ENCODE measurements at places on chromosomes 13 and 19.

DNA sequence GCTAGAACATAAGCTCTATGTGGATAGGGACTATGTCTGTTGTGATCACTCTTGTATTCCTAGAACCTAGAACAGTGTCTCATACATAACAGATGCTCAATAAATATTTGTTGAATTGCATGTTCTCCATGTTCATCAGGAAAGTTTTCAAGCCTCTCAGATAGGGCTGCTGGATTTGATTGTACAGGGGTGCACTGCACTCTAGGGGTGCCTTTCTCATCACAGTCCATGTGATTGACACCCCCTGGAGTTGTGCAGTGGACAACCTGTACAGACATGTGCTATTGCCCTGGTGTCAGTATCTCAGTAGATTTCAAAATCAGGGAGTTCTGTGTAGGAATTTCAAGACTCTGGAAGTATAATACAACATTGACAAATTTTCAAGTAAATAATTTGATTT, 58.9 kb downstream of the MBNL2 start:
- DNase-seq = no peak

DNA sequence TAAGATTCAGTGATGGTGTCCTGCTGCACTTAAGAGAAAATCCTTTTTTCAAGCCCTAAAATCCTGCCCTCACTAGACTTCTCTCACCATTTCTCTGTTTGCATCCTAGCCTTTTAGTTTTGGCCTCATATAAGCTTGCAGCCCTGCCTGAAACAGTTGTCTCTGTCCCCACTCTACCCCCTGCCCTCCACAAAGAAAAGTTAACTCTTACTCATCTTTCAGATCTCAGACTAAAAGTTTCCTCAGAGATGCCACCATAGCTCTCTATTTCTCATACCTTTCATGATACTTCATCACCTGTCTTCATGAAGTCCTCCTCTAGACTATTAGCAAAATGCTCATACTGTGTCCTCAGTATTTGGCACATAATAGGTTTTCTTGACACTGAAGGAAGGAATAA, 33.1 kb downstream of the ITM2B start:
- no peak for DNase-seq

GRCh38 chr13:80584306-80584705, 243.4 kb upstream of the SPRY2 start:
- no peak for DNase-seq

- DNase-seq = peak; percentile 99
Observed at GRCh38 chr19:54209811-54210494, 9.3 kb downstream of the RPS9 start.

DNA sequence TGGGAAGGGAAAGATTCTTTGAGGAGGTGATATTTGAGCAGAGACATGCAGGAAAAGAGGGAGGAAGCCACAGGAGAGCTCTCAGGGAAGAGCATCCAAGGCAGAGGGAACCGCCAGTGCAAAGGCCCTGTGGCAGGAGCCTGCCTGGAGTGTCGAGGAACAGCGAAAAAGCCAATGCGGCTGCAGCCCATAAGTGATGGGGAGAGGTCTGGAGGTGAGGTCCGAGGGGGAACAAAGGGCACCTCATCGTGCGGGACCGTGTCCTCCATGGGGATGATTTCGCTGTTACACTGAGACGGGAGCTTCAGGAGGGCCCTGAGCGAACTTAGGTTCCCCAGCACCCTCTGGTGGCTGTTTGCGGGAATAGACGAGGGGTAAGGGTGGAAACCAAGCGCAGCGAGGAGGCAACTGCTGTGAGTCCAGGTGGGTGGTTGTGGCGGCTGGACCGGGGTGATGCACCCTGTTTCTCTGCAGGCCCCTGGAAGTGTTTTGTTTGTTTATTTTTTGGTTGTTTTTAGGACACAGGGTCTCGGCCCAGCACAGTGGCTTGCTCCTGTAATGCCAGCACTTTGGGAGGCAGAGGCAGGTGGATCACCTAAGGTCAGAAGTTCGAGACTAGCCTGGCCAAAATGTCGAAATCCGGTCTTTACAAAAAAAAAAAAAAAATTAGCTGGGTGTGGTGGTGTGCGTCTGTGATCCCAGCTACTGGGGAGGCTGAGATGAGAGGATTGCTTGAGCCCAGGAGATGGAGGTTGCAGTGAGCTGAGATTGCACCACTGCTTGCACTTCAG, 5.9 kb upstream of the EHD2 start:
- DNase-seq = peak; percentile 67

GRCh38 chr13:114177245-114178010, 1.6 kb upstream of the CFAP97D2 start:
- no peak for DNase-seq

- DNase-seq = no peak
Observed at GRCh38 chr19:407511-408440, 1.2 kb downstream of the C2CD4C start.

DNA sequence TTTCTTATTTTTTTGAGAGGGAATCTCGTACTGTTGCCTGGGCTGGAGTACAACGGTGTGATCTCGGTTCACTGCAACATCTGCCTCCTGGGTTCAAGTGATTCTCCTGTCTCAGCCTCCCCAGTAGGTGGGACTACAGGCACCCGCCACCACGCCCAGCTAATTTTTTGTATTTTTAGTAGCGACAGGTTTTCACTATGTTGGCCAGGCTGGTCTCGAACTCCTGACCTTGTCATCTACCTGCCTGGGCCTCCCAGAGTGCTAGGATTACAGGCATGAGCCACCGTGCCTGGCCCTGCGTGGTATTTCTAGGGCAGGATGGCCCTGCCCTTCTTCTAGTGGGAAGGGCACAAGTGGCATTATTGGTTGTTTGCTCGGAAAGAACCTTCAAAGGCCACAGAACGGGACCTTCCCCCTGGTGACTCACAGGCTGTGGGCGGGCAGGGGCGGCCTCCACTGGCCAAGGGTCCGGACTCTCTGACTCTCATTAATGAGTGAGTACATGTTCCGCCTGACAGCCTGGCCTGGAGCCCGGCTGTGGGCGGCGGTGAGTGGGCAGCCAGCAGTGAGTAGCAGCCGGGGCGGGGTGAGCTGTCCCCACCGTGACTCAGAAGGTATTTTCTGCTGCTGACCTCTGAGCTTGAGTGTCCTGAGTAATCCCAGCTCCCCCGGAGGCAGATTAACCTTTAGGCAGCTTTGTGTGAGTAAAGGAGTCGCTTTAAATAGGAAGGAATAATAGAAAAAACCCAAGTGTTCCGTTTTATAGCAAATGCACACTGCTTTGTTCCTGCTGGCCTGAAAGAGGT, 5.1 kb downstream of the DOT1L start:
- DNase-seq = peak; percentile 99

- DNase-seq = no peak
Observed at GRCh38 chr19:2083174-2083854, 12.8 kb downstream of the MOB3A start.

DNA sequence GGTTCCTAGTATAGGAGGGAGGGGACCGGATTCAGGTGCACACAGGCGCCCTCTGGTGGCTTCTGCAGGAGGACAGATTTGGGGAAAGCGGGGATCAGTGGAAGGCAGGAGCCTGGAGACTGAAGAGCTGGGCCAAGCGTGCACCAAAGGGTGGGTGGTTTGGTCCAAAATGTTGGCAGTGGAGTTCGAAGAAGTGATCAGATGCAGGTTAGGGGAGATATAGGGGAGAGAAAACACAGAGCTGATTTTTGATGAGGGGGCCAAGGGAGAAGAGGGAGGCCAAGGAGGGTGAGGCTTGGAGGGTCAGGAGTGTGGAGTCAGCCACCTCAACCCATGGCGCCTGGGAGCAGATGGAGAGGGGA, 6.8 kb upstream of the CARM1 start:
- DNase-seq = peak; percentile 54

DNA sequence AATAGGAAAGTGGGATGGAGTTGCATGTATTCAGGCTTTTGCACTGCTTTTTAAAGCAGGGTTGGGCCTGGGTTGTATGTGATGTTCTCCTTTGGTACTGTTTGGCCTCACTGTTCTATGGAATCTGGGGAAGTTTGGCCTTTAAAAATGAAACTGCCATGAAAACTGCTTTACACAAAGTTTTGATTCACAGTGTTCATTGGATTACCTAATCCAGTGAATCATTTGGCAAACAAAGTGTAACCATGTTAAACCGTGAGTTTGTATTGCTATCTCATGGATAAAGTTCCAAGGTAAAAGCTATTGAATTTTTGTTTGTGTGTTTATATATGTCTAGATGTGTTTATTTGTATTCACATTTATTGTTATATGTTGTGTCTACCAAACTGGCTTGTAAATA, 1658.6 kb downstream of the OLFM4 start:
- DNase-seq = no peak

DNA sequence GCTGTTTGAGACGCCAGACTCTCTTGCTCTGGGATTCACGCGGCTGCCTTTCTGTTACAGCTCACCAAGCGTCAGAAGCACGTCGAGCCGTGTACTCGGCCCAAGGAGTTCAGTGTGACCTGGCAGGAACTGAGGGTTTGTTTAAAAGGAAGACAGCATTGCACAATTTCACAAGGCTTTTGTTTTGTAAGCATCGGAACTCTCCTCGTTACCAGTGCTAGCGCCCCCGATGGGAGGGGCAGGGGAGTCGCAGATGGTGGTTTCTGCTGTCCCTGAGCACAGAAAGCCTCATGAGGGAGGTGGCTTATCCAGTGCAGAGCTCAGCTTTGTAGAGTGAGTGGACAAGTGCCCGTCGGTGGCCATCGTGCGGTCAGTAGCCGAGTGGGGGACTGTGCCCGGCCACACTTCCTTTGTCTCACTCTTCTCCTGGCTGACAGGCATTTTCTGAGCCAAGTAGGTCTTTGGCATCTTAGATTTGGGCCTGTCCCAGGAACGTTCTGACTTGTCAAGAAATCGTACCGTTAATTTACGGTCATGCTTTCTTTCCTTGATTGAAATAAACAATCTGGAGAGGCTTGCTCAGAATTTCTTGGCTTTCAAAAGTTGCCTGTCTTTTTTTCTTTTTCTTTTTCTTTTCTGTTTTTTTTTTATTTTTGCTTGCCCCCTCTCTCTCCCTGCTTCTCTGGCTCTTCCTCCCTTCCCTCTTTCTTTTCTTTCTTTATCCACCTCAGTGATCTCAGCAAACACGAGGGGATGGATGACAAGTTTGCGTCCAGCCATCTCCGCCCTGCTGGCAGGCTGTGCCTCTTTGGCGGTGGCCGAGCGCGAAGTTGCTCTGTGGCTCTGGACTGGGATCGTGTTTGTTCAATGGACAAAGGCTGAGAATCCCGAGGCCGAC, 7.7 kb downstream of the KDM4B start:
- peak; percentile 98 for DNase-seq

GRCh38 chr13:74073274-74073673, 60.9 kb downstream of the KLF12 start:
- DNase-seq = no peak

DNA sequence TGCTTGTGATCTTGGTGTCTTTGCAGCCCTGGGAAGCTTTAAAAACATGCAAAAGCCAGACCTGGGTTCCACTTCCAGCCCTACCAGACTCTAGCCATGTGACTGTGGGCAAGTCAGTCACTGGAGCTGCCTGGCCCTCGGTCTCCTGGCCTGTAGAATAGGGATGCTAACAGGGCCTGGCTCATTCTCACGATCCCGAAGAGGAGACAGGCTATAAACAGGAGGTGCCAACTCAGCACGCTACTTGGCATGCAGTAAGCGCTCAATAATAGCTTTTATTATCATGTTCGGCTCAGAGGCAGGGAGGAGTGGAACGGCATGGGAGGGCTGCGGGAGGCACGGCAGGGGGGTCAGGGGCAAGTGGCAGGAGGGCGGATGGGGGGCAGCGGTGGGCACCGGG, 1.7 kb downstream of the CTXN1 start:
- no peak for DNase-seq

DNA sequence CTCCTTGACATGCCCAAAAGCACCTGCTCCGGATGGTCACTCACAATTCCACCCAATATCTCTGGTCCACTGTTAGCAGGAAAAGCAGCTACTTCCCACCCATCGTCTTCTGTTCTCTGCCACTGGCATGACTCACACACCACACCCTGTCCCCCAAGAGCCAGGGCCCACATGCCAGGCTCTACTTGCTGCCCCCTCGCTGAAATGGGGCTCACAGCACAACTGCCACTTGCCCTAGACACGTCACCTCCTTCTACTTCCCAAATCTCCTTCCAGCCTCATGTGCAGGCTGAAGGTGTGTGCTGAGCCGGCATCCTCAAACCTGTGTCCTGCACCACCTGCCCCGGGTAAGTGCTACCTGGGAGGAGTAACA, 65.0 kb downstream of the TBC1D4 start:
- no peak for DNase-seq

GRCh38 chr19:40305403-40305802, 20.3 kb upstream of the AKT2 start:
- peak; percentile 87 for DNase-seq

DNA sequence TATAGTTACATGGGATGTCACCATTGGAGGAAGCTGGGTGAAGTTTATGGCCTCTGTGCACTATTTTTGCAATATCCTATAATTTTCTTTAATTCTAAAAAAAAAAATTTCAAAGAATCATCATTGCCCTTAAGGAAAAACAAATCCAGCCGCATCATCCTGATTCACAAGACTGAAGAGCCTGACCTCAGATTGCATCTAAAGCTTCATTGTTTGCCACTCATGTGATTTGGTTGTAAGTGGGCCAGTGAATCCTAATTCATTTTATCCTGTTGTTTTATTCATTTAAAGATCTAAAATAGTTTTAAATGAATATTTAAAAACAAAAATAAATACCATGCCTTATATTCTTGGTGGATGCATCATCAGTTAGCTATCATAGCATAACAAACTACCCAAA, 504.5 kb downstream of the TBC1D4 start:
- no peak for DNase-seq

GRCh38 chr19:2983351-2984214, 6.2 kb downstream of the TLE6 start:
- DNase-seq = peak; percentile 62

GRCh38 chr13:99057310-99057975, 79.6 kb upstream of the DOCK9 start:
- peak; percentile 79 for DNase-seq

DNA sequence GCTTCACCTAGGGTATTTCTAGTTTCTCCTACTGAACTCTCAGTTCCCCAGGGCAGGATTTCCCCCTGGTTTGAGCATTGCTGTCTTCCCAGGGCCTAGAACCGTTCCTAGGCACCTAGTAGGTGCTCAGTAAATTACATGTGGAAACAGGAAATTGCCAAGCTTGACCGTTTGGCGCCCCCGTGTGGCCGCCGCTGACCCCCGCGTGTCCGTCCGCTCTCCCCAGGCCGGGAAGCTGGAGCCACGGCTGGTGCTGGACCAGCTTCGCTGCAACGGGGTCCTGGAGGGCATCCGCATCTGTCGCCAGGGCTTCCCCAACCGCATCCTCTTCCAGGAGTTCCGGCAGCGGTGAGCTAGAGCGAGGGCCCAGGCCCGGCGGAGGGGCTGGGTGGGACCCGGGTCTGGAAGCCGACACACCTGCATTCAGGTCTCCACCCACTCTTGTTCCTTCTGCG, 55.5 kb downstream of the MYH14 start:
- DNase-seq = no peak

Data from amniotic epithelial cell (primary cell).